ENCODE measurements at places on chromosomes 5 and 9.

DNA sequence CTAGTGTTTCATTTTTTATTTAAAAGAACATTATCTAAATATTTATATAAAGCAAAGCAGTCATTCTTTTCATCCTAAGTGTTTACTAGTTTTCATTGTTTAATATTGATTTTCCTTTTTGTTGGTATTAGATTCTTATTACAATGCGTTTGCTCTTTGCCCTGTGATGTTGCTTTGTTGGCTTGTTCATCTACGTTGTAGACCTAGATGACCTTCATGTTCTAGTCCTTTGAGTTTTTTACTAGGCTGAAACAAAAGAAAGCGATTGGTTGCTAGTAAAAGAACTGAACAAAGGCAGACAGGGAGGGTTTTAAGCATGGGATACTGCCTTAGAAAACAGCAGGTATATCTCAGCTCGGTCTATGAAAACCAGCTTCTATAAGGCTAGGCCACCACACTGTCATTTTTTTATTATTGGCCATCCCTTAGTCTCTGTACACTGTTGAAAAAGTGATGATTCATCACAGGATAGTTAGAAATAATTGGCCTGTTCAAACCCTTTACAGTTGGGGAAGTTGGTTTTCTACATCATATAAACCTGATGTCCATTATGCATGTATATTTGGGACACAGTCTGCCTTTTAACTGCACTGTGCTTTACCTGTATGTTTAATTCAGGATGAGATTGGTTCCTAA lies 119.0 kb downstream of the ZCCHC7 start:
- DNase-seq: no peak

DNA sequence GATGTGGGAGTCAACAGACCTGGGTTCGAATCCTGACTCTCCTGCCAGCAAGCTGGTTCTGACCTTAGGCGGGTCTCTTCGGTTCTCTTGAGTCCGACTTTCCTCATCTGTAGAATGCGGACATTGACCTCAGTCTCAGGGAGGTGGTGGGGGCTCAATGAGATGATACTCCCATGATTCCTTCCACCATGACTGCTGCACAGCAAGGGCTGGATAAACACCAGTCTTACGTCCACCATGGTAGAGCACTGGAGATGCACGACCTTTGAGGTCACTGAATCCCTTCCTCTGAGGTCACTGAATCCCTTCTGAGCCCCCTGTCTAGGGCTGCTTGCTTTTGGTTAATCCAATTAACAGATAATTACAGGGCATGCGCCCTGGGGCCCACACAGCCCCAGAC lies 12.5 kb upstream of the SMIM23 start:
- no peak for DNase-seq

- DNase-seq: no peak
These were observed 4.8 kb downstream of the KIAA0825 start for GRCh38 chr5:94613583-94613982.

DNA sequence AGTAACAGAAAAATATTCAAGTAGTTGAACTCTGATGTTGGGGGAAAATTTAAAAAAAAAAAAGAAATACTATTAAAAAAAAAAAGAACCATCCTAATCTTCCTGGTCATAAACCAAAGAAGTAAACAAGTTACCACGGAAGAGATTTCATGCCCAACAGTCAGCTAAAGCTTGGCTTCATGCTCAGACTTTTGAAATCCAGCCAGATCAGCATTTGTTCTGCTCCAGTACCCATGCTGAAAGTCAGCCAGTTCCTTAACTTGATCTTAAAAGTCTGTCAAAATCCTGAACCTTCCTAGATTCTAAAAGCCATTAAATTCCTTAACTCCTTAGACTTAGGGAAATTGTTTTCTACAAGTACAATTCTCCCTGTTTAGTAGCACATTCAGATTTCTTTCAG lies 908.7 kb upstream of the CDH9 start:
- DNase-seq: no peak

DNA sequence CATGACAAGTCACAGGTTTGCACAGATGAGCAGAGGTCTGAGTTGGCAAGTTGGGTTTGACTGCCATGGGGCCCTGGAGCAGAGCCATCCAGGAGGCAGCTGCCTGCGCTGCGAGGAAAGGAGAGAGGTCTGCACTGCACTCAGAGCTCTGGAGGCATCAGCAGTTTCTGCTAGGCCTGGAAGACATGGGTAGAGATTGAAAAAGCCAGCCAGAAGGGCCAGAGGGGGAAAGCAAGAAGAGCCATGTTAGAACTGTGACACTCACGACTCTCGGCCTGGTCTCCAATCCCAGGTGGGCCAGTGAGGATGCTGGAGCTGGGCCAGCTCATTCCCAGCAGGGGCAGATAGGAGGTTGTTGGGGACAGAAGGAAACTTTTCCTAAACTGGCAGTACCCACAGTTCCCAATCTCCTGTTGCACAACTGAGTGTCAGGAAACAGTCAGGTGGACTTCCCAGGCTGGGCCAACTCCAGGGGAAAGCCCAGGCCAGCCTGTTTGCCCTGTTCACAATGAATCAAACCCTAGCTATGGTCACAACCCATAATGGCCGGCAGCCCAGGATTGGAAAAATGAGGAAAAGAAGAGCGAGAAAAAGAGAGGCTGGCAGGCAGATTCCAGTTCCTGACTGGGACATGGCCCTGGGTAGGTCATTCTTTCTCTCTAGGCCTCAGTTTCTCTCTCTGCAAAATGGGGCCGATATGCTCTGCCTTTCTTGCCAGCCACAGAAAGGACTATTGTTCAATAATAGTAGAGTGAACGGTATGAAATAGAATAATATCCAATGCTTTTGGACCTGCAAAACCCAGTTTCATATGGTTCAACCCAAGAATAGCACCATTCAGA lies 7.8 kb upstream of the ORM1 start:
- DNase-seq: no peak

GRCh38 chr5:155101697-155102096 lies 88.1 kb downstream of the KIF4B start:
- no peak for DNase-seq

DNA sequence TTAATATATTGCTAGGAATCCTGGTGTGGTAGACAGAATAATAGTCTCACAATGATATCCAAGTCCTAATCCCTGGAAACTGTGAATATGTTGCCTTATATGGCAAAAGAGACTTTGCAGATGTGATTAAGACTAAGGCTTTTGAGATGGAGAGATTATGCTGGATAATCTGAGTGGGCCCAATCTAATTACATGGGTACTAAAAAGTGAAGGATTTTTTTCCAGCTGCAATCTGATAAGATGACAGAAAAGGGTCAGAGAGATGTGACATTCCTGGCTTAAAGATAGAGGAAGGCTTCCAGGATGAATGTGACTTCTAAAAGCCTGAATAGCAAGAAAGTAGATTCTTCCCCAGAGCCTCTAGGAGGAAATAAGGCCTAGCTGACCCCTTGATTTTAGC lies 80.7 kb upstream of the MPDZ start:
- DNase-seq: no peak

DNA sequence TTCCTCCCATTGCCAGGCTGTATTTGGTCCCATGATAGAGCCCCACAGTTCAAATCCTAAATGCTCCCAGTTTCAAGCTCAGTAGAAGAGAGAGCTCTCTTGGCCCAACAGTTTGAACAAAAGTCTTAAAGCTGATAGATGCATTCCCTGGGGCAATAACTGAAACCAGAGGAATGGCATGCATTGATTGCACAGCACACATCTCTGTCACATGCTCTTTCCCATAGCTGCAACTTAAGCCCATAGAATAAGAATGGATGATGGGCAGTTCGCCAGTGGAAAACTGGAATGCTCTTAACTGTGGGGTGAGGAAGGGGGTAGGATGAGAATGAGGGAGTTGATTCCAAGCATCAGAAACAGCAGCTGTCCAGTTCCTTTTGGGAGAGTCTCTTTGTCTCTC lies 1942.4 kb upstream of the WWC1 start:
- no peak for DNase-seq

DNA sequence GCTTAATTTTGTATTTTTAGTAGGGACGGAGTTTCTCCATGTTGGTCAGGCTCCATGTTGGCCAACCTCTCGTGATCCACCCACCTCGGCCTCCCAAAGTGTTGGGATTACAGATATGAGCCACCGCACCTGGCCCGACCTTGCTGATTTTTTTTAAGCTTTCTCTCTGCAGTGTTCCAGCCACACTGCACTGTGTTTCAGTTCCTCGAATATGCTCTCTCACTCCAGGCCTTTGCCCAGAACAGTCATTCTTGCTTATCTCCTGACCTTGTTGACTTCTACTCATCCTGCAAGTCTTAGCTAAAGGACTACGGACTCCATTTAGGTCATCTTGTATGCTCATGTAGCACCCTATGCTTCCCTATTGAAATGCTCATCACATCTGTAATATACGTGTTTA lies 3.3 kb downstream of the SNAPC3 start:
- DNase-seq: no peak

GRCh38 chr5:143701493-143701892 lies 110.5 kb upstream of the HMHB1 start:
- no peak for DNase-seq

GRCh38 chr5:65329266-65329665 lies 152.5 kb downstream of the ADAMTS6 start:
- no peak for DNase-seq

GRCh38 chr5:58072300-58072965 lies 387.5 kb downstream of the PLK2 start:
- no peak for DNase-seq

- DNase-seq: no peak
These were observed 33.4 kb downstream of the ARHGAP26 start for GRCh38 chr5:142803428-142804125.

- no peak for DNase-seq
These were observed 338.1 kb downstream of the ASTN2 start for GRCh38 chr9:117076571-117077290.

GRCh38 chr5:147453875-147454814 lies 55.7 kb downstream of the DPYSL3 start:
- DNase-seq: peak; percentile 93

- no peak for DNase-seq
These were observed 122.3 kb downstream of the NR3C1 start for GRCh38 chr5:143281226-143281625.

DNA sequence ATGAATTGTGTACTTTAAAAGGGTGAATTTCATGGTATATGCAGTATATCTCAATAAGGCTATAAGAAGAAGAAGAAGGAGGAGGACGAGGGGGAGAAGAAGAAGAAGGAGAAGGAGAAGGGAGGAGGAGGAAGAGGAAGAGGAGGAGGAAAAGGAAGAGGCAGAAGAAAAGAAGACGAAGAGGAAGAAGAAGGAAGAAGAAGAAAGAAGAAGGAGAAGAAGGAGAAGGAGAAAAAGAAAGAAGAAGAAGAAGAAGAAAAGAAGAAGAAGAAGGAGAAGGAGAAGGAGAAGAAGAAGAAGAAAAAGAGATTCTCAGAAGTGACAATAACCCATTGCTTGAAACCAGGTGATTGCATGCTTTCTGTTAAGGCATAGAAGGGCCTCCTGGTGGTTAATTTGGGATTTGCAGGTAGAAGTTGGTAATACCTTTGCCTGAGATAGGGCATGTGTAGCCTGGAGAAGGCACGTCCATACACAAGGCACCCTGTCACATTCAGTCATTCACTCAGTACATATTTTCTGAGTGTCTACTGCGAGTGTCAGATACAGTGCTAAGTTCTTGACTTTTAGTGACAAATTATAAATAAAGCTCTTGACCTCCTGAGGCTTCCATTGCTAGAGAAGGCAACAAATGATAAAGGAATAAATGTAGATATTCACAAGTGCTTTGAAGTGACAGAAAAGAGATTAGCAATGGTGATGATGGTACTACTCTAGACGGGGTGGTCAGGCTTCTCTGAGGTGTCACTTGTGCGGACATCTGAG lies 231.3 kb downstream of the NPR3 start:
- no peak for DNase-seq

DNA sequence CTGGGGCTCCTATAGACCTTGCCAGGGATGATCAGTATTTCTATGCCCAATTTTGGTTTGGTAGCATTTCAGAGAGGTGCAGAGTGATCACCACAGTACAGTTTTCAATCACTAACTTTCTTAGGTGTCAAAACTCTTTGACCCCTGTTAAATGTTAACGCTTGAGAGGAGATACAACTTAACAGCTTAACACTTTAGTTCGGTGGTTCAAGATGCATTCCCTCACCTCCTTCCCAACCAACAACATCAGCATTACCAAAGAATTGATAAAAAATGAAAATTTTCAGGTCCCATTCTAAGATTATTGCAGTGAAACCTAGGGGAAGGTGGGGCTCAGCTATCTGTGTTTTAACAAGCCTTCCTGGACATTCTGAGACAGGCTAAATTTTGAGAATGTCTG lies 16.2 kb downstream of the ALDH1A1 start:
- no peak for DNase-seq

DNA sequence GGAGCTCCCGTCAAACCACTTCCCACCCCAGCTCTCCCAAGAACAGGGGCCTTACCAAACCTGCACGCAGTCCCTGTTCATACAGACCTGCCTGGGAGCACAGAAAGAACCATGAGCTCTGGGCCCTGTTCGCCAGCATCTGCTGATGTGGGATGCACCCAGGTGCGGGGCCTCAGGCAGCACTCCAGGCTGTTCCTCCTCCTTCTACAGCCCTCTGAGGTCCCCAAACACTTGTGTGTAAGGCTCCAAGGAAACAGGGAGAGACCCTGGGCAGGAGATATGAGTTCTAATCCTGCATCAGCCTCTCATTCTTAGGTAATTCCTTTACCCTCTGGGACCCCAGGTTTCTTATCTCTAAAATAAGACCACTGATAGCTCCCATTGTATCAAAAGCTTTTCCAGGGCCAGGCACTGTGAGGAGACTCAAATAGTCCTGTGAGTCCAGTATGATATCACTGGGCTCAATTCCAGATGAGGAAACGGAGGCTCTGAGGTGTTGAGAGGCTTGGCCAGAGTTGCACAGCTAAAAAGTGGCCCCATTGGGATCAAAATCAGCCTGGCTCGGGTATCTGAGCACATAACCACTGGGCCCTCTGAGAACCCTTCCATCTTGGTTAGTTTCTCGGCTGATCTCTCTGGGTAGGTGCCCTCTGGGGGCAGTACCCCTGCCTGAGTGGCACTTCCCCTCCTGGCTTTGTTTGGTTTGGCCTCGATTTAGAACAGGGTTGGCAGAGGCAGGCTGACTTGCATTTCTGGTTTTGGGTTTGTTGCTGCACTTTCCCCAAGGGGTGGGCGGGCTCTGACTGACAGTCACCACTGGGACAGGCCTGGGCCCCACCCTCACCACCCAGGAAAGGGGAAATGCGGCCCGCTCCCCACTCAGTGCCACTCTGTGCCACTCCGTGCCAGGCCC lies 116.8 kb downstream of the RGS3 start:
- no peak for DNase-seq

- DNase-seq: no peak
These were observed 17.7 kb downstream of the TMEM252 start for GRCh38 chr9:68522954-68523353.

DNA sequence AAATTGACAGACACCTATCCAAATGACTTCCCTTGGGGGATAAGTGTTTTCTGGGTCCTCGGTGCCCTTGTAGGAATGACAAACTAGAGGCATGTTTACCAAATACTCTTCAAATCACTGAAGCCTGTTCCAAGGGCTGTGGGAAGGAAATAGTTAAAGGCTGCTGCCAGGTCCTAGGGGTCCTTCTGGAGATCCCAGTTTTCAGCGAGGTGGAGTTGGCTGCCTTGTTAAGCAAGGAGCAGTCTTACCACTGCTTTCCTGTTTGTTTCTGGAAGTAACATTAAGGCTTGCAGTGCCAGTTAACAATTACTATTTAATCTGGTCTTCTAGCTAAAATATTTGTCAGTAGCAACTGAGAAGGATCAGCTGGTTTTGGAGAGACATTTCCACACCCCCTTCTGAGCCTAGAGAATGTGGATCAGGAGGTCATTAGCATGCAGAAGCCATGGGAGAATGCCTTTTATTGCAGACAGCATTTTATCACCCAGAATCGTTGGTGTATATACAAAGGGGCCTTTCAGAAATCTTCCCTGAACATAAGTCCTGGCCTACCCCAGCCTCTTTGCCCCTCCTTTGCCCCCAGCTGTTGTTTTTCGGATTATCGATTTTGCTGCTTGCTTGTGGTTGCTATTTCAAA lies 238.8 kb downstream of the DMAC1 start:
- no peak for DNase-seq

Measured in AG08396 (cell line).